ENCODE measurements at places on chromosomes 2 and 18.

DNA sequence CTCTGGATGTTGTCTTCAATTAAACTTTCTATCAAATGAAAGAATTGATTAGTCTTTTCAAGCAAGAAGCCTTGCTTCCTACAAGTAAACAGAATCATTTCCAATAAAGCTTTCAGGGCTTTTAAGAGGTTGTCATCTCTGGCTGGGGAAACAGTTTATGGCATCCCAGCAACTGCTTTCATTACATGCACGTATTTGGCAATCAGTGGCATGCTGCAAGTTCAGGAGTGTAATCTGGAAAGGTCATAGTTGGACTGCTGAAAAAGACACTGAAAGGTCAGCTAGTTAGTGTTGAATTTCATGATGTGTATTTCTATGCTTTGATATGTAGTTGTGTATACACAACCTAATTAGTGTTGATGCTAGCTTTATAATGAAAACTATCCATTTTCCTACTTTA is 332.9 kb downstream of the DSC3 start:
- no peak for DNase-seq

- no peak for DNase-seq
Observed at GRCh38 chr2:240192661-240193060, 52.2 kb upstream of the OTOS start.

GRCh38 chr18:48152549-48152948 is 222.1 kb upstream of the SMAD2 start:
- DNase-seq: no peak

DNA sequence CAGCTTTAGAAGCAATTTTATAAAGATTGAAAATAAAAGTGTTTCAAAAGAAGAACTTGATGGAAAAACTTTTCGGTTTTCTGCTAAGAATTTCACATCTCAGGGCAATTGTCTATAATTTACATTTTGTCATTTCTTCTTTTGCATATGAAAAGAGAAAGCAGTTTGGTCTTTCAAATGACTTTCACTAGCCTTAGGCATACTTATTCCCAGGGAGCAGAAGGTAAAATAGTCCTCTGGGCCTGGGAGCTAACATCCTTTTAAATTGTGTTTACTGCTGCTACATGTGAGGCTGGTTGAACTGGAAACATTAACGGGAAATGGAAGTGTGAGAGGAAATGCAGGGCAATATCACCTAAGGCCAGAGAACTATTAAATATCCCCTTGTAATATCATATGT is 37.1 kb downstream of the MYO3B start:
- DNase-seq: no peak

DNA sequence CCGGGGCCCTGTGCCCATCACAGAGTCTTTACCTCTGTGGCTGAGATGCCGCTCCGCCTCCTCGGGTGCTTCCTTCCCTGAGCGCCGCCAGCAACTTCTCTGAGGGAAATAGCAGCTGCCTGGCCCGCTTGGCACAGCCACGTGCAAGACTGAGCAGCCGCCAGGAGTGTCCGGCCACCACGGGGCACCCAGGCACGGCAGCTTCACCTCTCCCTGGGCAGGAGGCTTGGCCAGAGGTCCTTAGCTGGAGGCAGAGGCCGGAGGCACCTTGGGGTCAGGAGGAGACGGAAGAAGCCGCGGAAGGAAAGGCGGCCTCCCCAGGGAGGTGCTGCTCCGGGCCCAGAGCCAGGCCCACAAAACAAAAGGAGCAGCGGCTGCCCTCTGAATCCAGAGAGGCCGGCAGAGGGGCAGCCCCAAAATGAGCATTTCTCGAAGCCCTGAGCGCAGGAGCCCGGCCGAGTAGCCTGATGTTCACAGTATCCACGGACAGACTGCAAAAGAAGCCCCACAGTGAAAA is 6.0 kb upstream of the LIMS2 start:
- DNase-seq: no peak

DNA sequence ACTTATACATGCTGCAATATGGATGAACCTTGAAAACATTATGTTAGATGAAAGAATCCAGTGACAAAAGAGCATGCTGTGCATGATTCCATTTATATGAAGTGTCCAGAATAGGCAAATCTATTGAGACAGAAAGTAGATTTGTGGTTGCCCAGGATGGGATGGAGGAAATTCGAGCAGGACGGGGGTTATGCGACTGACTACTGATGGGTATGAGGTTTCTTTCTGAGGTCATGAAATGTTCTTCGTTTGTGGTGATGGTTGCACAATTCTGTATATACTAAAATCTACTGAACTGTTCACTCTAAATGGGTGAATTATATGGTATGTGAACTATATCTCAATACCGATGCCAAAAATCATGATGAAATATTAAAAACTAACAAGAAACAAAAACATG is 18.9 kb upstream of the MTERF4 start:
- DNase-seq: no peak

DNA sequence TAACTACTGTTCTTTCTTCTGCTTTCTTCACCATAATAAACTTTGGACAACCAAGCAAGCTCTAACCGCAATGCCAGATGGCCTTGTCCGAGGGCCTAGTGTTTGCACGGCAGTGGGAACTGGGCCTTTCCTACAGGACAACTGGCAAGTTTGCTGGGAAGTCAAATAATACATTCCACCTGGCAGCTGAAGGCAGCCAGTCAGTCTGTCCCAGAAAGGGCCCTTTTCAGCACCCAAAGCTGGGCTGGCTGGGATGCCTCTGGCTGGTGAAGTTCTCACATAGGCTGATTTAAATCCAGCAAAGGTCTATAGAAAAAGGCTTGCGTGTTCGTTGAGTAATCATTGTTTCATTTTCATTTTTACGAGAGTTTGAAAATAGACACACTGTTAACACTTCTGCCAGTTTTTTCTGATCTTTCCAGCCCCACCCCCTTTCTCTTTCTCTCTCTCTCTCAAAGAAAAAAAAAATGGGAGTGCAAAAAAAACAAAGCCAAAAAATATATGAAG is 110.0 kb upstream of the EPAS1 start:
- no peak for DNase-seq

DNA sequence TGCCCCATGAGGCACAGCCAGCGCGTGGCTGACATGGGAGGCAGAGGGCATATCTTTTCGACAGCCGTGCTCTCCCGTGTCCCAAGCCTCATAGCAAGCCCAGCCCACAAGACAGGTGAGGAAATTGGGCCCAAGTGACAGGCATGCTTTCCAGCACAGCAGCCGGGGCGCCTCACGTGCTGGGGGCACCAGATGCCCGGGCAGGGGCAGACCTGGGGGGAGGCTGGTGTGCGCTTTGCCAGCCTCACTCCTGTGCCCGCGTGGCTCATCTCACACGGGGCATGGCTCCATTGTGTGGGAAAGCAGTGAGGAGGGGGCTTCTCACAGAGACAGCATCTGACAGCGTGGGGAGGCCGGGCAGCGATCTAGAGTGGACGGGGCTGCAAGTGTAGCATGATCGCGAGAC is 93.2 kb downstream of the USP40 start:
- DNase-seq: no peak

DNA sequence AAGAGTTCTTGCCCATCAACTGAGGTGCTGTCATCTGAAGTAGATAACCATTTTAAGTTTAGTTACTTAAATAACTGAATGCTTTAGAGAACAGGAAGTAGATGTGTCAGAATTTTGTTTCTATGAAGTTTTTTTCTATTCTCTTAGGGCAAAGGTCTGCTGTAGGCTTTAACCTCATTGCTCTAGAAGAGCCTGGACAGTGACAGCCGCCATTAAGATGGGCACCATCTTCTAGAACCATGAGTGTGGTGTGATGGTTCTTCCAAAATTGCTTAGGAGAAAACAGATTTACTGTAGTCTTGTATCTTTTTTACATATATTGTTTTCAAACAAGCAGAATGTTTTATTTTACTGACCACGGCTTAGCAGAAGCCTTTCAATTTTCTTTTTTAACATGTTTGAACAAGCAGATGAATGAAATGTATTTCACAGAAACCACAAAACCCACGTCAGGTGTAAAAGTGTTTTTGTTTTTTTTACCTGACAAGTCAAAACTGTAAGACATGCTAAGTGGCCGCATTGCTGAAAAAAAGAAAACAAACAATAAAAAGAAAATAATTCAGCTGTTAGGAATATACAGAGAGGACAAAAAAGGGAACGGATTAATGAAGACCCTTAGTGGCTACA is 77.9 kb downstream of the PRELID3A start:
- no peak for DNase-seq
